Stimulated activated effector memory CD8-positive, alpha-beta T cell treated with anti-CD3 and anti-CD28 coated beads, Interleukin-12 subunit alpha, Interleukin-12 subunit beta, amount 100 ng/mL, for 72 hours (primary cell): ENCODE measurements at places on chromosomes 3 and 15.
A peak's percentile ranks its signal among the peaks of the same experiment; 100 is the strongest.

- no peak for DNase-seq
Measured at GRCh38 chr3:120489421-120489820, 38.6 kb upstream of the FSTL1 start.

DNA sequence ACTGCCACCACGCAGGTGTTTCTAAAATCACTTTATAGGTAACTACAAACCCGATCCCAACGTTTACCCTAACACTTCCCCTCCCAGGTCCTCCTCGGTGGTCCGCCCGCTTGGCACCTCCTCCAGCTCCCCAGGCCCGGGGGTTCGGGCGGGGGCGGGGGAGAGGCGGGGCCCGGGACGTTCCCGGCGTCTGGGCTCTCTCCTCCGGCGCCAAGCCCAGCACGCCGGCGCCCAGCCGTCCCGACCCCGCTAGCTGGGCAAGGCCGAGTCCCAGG lies 562 bp downstream of the CGGBP1 start:
- DNase-seq, result no peak

GRCh38 chr3:49530701-49531100 lies 23.6 kb upstream of the BSN start:
- DNase-seq, result no peak

- DNase-seq, result no peak
Measured at GRCh38 chr3:146421819-146422759, 47.3 kb downstream of the PLSCR2 start.

GRCh38 chr15:40498418-40498817 lies 27.6 kb downstream of the CHST14 start:
- no peak for DNase-seq

GRCh38 chr3:53244271-53244670 lies 11.6 kb downstream of the TKT start:
- DNase-seq, result no peak

- peak; percentile 68 for DNase-seq
Measured at GRCh38 chr3:49377483-49377882, 19.3 kb upstream of the GPX1 start.

GRCh38 chr15:83379579-83379959 lies 67.6 kb upstream of the SH3GL3 start:
- no peak for DNase-seq

DNA sequence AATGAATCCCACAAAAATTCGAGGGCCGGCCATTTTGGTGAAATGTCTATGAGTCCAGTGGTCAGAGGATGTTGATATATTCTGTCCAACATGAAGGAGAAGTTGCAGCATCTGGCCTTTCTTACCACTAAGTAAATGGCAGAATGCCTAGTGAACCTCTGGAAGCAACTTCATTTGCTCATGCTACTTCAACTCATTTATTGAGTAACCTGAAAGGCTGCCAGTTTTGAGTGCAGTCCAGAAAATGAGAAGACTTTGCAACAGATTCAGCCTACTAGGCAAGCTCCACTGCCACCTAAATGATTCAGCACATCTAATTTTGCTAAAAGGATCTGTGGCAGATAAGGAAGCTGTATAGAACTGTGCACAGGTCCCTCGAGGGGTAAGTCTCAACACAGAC lies 265.0 kb downstream of the OPA1 start:
- no peak for DNase-seq

GRCh38 chr3:122799322-122799721 lies 4.5 kb downstream of the SLC49A4 start:
- DNase-seq, result no peak

- no peak for DNase-seq
Measured at GRCh38 chr15:66524838-66525237, 19.7 kb downstream of the ZWILCH start.

- no peak for DNase-seq
Measured at GRCh38 chr15:66751579-66751978, 49.5 kb downstream of the SMAD6 start.

- no peak for DNase-seq
Measured at GRCh38 chr15:68730471-68730919, 90.2 kb downstream of the ANP32A start.
